Stimulated activated effector memory CD8-positive, alpha-beta T cell treated with anti-CD3 and anti-CD28 coated beads, Interleukin-12 subunit alpha, Interleukin-12 subunit beta, amount 100 ng/mL, for 72 hours (primary cell): ENCODE measurements at places on chromosomes 16 and 17.

GRCh38 chr16:5412731-5413130, 315.1 kb upstream of the EEF2KMT start:
- no peak for DNase-seq

DNA sequence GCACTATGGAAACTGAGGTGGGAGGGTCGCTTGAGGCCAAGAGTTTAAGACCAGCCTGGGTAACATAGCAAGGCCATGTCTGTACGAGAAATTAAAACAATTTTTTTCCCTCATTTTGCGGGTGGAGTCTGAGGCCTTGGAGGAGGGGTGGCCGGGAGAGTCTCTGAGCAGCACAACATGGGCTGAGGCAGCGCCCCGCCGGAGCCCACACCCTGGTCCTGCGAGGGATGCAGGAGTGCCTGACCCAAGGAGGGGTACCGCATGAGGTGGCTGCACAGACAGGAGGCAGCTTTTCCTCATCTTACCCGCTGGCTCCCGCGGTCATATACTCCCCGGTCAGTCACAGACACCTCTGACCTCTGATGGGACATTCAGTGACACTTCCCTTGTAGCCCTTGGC, 67.7 kb downstream of the MSI2 start:
- DNase-seq: no peak

- no peak for DNase-seq
These were observed 20.2 kb downstream of the VASN start for GRCh38 chr16:4391631-4392381.

DNA sequence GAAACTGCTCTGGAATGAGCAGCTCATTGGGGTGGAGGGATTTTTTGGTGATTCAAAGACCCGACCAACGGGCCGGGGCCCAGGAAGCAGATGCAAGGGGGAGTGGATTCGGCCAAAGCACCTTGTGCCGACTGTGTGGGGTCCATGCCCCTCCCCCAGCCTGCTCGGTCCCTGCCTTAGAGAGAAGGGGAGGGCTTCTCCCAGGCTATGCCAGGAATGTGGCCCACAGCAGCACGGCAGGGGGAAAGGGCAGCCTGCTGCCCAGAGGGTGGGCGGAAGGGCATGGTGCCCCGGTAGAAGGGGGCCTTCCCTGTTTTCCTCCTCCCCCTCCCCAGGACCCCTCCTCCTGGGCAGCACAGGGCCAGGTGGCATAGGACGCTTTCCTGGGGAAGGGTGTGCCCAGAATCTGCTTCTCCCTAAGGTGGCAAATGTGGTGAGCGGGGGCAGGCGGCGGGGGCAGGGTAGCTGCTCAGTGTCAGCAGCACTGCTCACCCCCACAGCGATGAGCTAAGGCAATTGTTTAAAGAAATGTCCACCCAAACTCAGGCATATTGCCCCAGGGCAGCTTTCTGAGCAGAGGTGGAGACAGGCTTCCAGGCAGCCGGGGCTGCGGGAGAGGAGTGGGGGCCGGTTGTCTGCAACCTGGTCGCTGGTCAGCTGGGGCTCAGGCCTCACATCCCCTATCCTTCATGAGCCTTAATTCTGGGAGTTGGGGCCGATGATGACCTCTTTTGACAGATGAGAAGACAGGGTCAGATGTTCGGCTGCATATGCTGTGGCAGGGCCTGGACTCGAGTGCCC, 33.9 kb upstream of the MLKL start:
- no peak for DNase-seq
